ENCODE measurements at places on chromosomes 16 and 17. TPM values are rescaled to one million over a fixed set of nuclear protein-coding genes. Genes with fewer than 3 reads are reported as not detected.

CBX8 gene
- 6.6 TPM for total RNA-seq

DNA sequence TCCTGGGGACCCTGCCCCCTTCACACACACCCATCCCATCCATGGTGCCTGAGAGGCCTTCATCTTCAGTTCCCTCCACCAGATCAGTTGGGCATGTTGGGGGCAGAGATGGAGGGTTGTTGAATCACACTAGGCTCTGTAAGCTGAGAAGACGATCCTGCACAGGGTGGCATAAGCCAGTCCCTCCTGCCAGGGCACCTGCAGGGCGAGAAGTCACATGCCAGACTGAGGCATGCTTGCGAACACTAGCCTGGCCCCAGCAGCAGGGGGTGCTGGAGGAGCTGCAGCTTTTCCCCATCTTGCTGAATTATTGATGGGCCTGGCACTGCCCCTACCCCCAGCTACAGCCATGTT is 6.1 kb upstream of the TBX2 start:
- peaks cover 43% of the 10 kb centered on the region for H3K27me3 ChIP-seq
- no peak overlapping the region for H3K4me3 ChIP-seq
- H3K36me3 ChIP-seq: no peaks in the 10 kb centered on the region

DNA sequence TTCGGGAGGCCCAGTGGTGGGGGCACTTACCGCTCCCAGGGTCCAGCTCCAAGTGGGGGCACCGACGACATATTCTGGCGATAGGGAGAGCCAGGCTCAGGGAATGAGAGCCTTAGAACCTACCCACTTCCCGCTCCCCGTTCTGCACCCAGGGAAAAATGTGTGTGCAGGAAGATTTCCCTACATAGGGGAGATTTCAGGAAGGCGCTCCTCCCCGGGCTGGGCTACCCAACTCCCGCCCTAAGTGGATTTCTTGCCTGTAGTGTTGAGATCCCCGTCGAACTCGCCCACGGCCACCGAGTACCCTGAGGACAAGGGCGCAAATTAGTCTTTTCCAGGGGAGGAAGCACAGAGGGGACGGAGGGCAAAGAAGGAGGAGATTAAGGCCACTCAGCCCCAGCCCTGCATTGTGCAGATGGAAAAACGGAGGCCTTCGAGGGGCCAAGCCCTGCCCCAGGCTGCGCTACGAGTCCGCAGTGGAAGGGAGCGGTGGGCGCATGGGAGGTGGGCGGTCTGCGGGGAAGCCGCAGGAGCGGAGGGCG is 5.1 kb downstream of the ITGA2B start:
- peaks cover 24% of the 10 kb centered on the region for H3K27me3 ChIP-seq
- H3K27ac ChIP-seq: no peak overlapping the region
- H3K4me1 ChIP-seq: peaks cover under 1% of the 10 kb centered on the region
- peak overlapping the region; percentile 38 for H3K4me3 ChIP-seq
- no peak for DNase-seq

PRR15L gene
- not detected for total RNA-seq

- no peaks in the 10 kb centered on the region for H3K27me3 ChIP-seq
- no peak overlapping the region for H3K4me3 ChIP-seq
- H3K4me1 ChIP-seq: peaks cover 19% of the 10 kb centered on the region
Observed at GRCh38 chr16:18833707-18834505, 32.6 kb upstream of the ARL6IP1 start.

GRCh38 chr16:87380881-87381280 is 2.7 kb downstream of the FBXO31 start:
- H3K36me3 ChIP-seq: peaks cover 8% of the 10 kb centered on the region
- H3K27me3 ChIP-seq: peaks cover 2% of the 10 kb centered on the region
- no peak for DNase-seq
- H3K27ac ChIP-seq: peak overlapping the region; percentile 91

- H3K27me3 ChIP-seq: no peaks in the 10 kb centered on the region
- H3K4me1 ChIP-seq: peaks cover 62% of the 10 kb centered on the region
- H3K27ac ChIP-seq: peak overlapping the region; percentile 96
- peaks cover 18% of the 10 kb centered on the region for H3K36me3 ChIP-seq
- H3K4me3 ChIP-seq: peak overlapping the region; percentile 80
Observed at GRCh38 chr17:2214047-2214928, 89.3 kb downstream of the SMG6 start.

DNA sequence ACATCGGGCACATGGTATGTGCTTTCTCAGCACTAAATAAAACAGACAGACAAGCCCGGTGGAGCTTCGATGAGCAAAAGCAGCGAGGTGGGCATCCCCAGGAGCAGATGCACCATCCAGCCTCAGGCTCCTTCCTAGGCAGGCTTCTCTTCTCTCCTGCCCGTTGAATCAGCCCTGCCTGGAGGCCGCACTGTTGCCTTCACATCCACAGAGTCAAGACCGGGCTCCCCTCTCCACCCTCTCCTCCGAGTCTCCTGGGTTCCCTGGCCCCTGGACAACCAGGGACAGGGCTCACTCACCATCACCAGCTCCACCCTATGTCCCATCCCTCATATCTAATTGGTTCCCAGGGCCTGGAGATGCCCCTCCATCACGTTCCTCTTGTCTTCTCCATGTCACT is 79.7 kb upstream of the RCVRN start:
- no peaks in the 10 kb centered on the region for H3K4me1 ChIP-seq
- no peak overlapping the region for H3K27ac ChIP-seq
- H3K4me3 ChIP-seq: no peak overlapping the region
- H3K27me3 ChIP-seq: peaks cover 1% of the 10 kb centered on the region
- H3K36me3 ChIP-seq: no peaks in the 10 kb centered on the region
- no peak for DNase-seq

SDR42E2 gene
- total RNA-seq: not detected

GRCh38 chr16:81487301-81487720 is 42.7 kb downstream of the CMIP start:
- H3K27me3 ChIP-seq: no peaks in the 10 kb centered on the region
- no peak overlapping the region for H3K27ac ChIP-seq
- no peak overlapping the region for H3K4me3 ChIP-seq
- H3K36me3 ChIP-seq: peaks cover 8% of the 10 kb centered on the region
- H3K4me1 ChIP-seq: peaks cover 11% of the 10 kb centered on the region
- no peak for DNase-seq

CDT1 gene
- total RNA-seq: 97.3 TPM

DNA sequence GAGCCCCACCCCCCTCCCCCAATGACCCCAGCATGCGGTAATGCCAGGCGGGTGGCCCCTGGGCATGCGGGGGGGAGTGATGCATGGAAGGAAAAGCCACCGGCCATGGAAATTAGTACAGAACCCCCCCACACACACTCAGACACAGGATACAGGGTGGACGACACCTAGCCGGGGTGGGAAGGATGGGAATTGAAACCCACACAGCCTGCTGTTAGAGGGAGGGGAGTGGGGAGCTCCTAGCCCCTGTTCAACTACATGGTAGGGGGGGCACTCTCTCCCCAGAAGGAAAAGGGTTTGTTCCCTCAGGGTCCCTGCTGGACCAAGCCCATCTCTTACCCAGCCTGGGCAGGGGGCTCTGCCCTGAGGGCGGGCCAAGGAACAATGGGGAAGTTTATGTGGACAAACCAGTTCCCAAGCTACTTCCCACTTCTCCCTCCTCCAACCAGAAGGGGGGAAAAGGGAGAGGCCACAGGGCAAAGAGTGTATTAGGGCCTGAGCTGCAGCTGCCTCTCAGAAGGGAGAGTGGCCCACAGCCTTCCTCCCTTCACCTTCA is 5.2 kb downstream of the TMUB2 start:
- peaks cover 42% of the 10 kb centered on the region for H3K36me3 ChIP-seq
- DNase-seq: no peak
- peaks cover 12% of the 10 kb centered on the region for H3K4me1 ChIP-seq
- H3K27ac ChIP-seq: no peak overlapping the region

- H3K27ac ChIP-seq: no peak overlapping the region
- no peak overlapping the region for H3K4me3 ChIP-seq
- H3K27me3 ChIP-seq: no peaks in the 10 kb centered on the region
- no peak for DNase-seq
Observed at GRCh38 chr17:57366558-57367351, 110.4 kb downstream of the MSI2 start.

GRCh38 chr16:11563493-11564040 is 23.2 kb downstream of the LITAF start:
- DNase-seq: no peak
- no peaks in the 10 kb centered on the region for H3K27me3 ChIP-seq
- peaks cover 36% of the 10 kb centered on the region for H3K36me3 ChIP-seq
- H3K4me1 ChIP-seq: peaks cover 74% of the 10 kb centered on the region

- peaks cover 16% of the 10 kb centered on the region for H3K4me1 ChIP-seq
- H3K27me3 ChIP-seq: no peaks in the 10 kb centered on the region
- no peak overlapping the region for H3K4me3 ChIP-seq
- no peak for DNase-seq
- H3K36me3 ChIP-seq: peaks cover 32% of the 10 kb centered on the region
- H3K27ac ChIP-seq: no peak overlapping the region
Observed at GRCh38 chr17:58312021-58312630, 16.5 kb downstream of the TSPOAP1 start.

DNA sequence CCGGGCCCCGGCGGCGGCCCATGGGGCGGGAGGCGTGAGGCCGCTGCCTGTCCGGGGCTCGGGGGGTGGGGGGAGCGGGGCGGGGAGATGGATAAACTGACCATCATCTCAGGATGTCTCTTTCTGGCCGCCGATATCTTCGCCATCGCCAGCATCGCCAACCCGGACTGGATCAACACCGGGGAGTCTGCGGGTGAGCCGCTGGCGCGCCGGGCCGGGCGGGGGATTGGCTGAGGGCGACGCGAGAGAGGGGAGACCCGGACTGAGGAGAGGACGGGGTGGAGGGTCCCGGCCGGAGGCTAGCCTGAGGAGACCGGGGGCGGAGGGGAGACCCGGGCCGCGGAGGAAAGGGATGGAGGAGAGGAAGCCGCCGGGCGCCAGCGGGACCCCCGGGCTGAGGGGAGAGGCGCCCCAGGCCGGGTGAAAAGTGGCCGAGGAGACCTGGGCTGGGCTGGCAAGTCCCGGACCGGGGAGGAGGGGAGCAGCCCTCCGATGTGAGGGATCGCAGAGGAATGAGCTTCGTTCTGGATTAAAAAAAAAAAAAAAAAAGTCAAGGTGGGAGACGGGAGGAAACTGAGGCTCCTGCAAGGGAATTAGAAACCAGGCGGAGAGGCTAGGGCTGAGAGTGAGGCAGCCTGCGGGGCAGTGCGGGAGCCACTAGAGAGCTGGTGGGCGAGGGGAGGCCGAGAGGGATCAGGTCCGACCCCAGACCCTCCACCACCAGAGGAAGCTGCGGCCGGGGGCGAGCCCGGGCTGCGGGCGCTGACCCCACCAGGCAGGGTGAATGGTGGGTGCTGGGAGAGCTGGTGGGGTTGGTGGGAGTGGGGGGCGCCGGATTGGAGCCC is 526 bp downstream of the MOSMO start:
- H3K27ac ChIP-seq: peak overlapping the region; percentile 8
- DNase-seq: no peak
- peaks cover 5% of the 10 kb centered on the region for H3K27me3 ChIP-seq
- peaks cover 2% of the 10 kb centered on the region for H3K36me3 ChIP-seq
- peak overlapping the region; percentile 89 for H3K4me3 ChIP-seq

DNA sequence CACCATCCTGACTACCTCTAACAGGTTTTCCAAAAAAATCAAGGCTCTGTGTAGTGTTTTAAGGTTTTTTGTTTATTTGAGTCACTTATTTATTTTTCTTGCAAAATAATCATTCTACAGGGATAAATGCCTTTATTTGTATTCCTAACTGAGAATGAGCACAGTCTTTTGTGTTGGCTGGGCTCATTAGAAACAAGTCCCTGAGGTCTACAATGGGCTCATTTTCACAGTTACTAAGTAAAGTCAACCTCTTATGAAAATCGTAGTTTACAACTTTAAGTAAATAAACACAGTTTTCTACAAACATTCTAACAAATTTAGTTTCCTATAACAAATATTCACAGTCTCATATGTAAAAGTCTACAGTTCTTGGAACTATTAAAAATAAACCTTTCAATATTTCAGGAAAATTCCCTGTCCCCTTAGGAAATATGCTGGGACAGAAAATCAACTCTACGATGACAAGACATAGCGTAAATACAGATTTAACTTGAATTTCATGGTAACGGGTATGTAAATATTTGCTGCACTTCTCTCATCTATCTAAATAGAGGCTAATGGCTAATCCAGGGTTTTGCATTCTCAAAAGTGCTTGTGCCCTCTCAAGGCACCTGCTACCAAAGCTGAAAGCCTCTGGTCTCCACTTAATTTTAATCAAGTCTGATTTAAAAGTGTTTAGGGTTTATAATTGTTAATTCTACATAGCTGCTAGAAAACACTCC is 31.5 kb upstream of the CDH5 start:
- H3K4me3 ChIP-seq: no peak overlapping the region
- no peaks in the 10 kb centered on the region for H3K4me1 ChIP-seq
- DNase-seq: no peak

PRR35 gene
- total RNA-seq: not detected

- no peaks in the 10 kb centered on the region for H3K4me1 ChIP-seq
- H3K27me3 ChIP-seq: peaks cover 9% of the 10 kb centered on the region
- no peak for DNase-seq
- no peaks in the 10 kb centered on the region for H3K36me3 ChIP-seq
Observed at GRCh38 chr16:86618431-86619238, 40.3 kb downstream of the FOXL1 start.

Measured in activated T-helper 1 cell treated with anti-CD3 and anti-CD28 coated beads, Interleukin-12 subunit alpha, Interleukin-12 subunit beta, Interleukin-2, Interleukin-4 antibody, amounts not matched to agents 30 ng/mL and 10 ng/mL and 1 ng/mL, durations not matched to agents 14 hours and 24 hours and 36 hours (primary cell).